ENCODE measurements at places on chromosomes 6 and 20. TPM values are rescaled to one million over a fixed set of nuclear protein-coding genes. Genes with fewer than 3 reads are reported as not detected.

DNA sequence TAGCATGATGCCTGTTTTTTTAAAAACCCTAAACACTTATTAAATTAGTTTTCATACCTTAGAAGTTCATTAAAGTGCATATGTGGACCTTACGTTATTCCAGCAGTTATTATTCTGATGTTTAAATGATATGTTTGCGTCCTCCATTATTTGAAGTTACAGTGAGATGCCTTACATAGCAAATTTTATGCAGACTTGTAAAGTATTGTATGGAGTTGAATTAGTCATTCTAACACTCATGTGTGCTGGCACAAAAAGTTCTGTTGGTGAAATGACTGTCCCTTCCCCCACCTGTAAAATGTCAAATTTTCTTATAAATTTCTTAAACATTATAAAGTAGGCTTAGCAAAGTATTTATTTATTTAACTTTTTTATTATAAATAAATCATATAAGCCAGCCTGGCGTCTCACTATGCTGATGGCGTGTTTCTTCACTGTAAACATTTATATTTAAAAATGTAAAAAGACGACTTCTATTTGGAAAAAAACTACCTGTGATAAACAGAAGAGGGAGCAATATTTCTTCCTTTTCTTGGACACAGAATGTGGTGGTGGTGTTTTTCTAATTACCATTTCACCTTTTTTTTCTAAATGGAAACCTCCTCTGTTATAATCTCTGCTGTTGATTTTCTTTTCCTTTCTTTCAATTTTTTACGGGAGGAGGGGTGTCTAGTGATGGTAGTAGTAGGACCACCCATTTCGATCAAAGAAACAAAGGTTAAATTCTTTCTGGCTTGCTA lies 155.4 kb downstream of the RFPL4B start:
- H3K36me3 ChIP-seq: no peaks in the 10 kb centered on the region
- no peak overlapping the region for H3K27ac ChIP-seq
- no peak overlapping the region for H3K4me3 ChIP-seq
- DNase-seq: peak; percentile 40
- H3K4me1 ChIP-seq: peaks cover 21% of the 10 kb centered on the region

Gene CST5
- not detected for total RNA-seq

Gene OR2B6
- total RNA-seq: 0.32 TPM

Gene CLVS2
- 89.6 TPM for total RNA-seq

DNA sequence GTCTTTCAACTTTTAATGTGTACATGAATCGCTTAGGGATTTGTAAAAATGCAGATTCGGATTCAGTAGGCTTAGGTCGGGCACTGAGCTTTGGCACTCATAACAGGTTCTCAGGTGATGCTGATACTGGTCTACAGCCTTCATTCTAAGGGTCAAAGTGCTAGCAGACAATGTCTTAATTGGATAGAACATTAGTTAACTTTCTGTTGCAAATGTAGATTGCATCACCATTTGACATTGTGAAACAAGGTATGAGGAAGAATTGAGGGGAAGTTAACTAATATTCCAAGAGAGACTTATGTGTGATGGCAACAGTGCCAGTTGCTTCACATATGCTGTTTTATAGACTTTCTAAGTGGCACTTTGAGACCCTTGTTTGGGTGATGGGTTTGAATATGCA lies 86.9 kb downstream of the MLIP start:
- H3K36me3 ChIP-seq: no peaks in the 10 kb centered on the region
- H3K27me3 ChIP-seq: no peaks in the 10 kb centered on the region
- H3K4me3 ChIP-seq: no peak overlapping the region
- H3K4me1 ChIP-seq: peaks cover 4% of the 10 kb centered on the region

- no peak for DNase-seq
- H3K36me3 ChIP-seq: no peaks in the 10 kb centered on the region
- H3K27me3 ChIP-seq: no peaks in the 10 kb centered on the region
- no peak overlapping the region for H3K4me3 ChIP-seq
- no peak overlapping the region for H3K27ac ChIP-seq
Observed at GRCh38 chr6:152135755-152136448, 328.4 kb downstream of the ESR1 start.

Gene COX4I2
- total RNA-seq: not detected

DNA sequence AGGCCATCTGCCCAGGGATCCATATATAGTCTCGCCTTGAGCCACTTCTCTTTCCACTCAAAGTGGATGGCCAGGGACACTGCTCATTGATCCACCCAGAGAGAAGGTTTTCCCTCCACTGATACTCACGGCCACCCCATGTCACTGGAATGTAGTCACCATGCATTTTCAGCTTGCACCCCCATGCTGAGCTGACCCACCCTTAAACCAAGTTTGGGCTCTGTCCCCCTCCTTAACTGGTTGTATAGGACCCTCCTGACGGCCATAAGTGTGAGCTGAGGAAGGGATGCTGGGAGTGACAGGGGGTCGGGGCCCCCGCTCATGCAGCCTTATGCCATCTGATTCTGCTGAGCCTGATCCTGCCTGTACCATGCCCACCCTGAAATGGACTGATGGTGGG lies 25.7 kb downstream of the SUMO4 start:
- H3K27ac ChIP-seq: no peak overlapping the region
- H3K4me3 ChIP-seq: no peak overlapping the region
- no peaks in the 10 kb centered on the region for H3K4me1 ChIP-seq
- no peak for DNase-seq

DNA sequence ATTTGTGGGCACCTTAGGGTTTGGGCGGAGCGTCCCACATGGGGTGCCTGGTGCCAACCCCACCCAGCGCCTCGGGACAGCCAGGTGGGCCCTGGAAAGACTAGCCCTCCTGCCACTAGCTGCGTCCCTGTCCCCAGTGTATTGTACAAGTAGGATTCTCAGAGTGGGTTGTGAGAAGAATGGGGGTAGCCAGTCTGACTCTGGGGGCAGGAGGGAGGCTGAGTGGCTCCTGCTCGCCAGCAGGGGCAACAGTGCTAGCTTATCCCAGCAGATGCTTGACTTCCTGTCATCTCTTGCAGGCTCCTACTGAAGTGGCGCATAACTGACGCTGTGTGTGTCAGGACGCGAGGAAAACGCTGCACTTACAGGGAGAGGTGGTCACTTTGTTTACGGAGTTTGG lies 9.3 kb downstream of the PSMA7 start:
- peak; percentile 33 for DNase-seq
- peaks cover 5% of the 10 kb centered on the region for H3K4me1 ChIP-seq
- peaks cover 97% of the 10 kb centered on the region for H3K36me3 ChIP-seq

DNA sequence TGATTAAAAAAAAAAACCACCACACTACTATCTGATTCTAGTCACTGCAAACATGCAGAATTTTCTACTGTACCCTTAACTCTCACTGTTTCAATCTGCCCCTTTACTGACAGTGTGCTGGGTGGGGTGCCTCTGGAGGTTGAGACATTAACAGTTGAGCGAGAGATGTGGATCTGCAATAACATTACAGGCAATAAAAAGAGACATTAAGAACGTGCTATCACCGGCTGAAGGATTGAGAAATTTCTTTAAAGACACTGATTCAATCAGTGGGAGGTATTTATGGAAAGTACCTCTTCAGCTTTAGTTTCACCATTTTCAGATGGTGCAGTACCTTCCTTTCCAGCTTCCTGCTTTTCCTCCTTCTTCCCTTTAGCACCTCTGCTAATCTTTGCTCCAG lies 32.5 kb downstream of the HMGN3 start:
- no peak overlapping the region for H3K27ac ChIP-seq
- no peak for DNase-seq
- H3K4me1 ChIP-seq: no peaks in the 10 kb centered on the region
- H3K4me3 ChIP-seq: no peak overlapping the region

DNA sequence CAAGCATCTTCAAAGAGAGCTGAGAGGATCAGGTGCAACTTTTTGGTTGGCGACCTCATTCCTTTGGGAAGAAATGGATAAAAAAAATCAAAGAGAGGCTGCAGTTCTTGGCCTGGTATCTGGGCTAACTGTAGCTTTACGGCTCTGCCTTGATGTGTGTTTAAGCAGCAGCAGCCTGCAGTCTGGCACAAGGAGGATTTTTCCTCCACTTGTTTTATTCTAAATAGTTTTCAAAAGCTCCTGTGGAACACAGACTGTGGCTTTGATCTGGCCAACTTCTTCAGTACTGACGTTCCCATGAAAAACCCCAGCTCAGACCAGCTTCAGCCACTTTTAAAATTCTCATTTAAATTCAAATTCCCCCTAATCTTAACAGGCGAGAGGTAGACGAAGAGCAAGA lies 137.3 kb downstream of the HDGFL1 start:
- DNase-seq: no peak
- no peaks in the 10 kb centered on the region for H3K36me3 ChIP-seq
- H3K4me3 ChIP-seq: no peak overlapping the region
- H3K27ac ChIP-seq: no peak overlapping the region

DNA sequence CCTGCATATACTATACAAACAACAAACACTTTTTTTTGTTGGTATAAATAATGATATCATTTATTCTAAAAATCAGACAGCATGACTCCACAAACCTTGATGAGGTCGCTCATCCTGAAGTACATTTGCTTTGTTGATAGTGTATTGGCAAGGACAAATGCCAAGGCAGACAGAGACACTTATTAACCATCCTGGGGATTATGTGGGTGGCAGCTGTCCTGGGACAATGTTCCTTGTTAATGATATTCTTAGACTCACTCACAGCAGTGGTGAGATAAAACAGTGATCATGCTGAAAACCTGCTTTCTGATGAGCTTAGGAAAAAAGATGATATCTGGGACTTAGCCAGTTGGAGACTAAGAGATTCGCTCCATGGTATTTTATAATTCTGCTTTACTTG lies 85.4 kb upstream of the OGFRL1 start:
- H3K4me1 ChIP-seq: peaks cover 2% of the 10 kb centered on the region
- no peak overlapping the region for H3K27ac ChIP-seq
- no peaks in the 10 kb centered on the region for H3K36me3 ChIP-seq
- H3K4me3 ChIP-seq: no peak overlapping the region

GRCh38 chr6:36716476-36717093 lies 19.0 kb downstream of the RAB44 start:
- no peaks in the 10 kb centered on the region for H3K27me3 ChIP-seq
- no peaks in the 10 kb centered on the region for H3K36me3 ChIP-seq
- H3K27ac ChIP-seq: no peak overlapping the region
- no peaks in the 10 kb centered on the region for H3K4me1 ChIP-seq
- no peak for DNase-seq

GRCh38 chr20:1576641-1577040 lies 19.1 kb upstream of the SIRPD start:
- DNase-seq: no peak
- H3K4me3 ChIP-seq: no peak overlapping the region
- H3K4me1 ChIP-seq: no peaks in the 10 kb centered on the region
- no peaks in the 10 kb centered on the region for H3K27me3 ChIP-seq
- H3K27ac ChIP-seq: no peak overlapping the region

Gene LY6G6F
- not detected for total RNA-seq

GRCh38 chr6:134406311-134406710 lies 88.4 kb upstream of the SGK1 start:
- H3K27me3 ChIP-seq: no peaks in the 10 kb centered on the region
- no peaks in the 10 kb centered on the region for H3K4me1 ChIP-seq
- no peak overlapping the region for H3K4me3 ChIP-seq
- no peak for DNase-seq
- H3K36me3 ChIP-seq: no peaks in the 10 kb centered on the region

DNA sequence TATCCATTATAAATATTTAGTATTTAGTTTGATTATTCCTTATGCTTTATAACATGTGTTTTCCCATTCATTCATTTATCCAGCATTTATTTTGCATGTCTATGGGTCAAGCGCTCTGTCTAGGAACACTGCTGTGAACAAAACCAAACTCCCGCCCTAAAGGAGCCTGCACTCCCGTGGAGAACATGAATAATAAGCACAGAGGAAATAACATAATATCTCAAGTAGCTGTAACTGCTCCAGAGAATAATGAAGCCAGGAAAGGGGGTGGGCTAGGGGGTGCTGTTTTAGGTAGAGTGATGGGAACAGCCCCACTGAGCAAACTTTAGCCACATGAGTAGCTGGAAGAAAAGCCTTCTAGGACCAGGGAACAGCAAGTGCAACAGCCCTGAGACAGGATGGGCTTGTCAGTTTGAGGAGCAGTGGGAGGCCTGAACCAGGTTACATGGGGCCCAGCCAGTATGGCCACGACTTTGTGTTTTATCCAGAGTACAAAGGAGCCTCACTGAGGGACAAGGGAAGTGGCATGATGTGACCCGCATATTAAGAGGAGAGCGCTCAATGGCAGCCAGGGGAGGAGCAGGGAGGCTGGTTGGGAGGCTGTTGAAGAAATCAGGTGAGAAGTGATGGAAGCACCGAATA lies 24.4 kb upstream of the PRND start:
- peaks cover 14% of the 10 kb centered on the region for H3K36me3 ChIP-seq
- H3K27me3 ChIP-seq: no peaks in the 10 kb centered on the region
- peak overlapping the region; percentile 21 for H3K27ac ChIP-seq
- no peak overlapping the region for H3K4me3 ChIP-seq

DNA sequence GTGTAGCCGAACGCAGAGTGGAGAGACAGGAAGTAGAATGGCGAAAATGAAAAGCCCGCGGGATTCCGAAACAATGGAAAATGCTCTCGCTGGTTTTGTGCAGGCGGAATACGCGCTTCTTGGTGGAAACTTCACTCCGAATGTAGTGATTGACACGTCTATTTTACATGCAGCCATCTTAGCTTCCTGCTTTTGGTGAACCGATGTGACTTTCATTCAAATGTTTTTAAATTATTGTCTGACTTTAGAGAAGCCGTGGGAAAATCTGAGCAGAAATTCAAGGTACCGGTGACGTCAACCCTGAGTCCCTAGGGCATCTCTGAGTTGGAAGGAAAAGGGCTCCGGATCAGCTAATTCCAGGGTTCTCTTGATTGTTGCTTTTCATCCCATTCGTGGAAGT lies 11.4 kb downstream of the GPX5 start:
- H3K4me3 ChIP-seq: peak overlapping the region; percentile 29
- H3K27me3 ChIP-seq: no peaks in the 10 kb centered on the region
- H3K36me3 ChIP-seq: no peaks in the 10 kb centered on the region
- H3K27ac ChIP-seq: no peak overlapping the region

DNA sequence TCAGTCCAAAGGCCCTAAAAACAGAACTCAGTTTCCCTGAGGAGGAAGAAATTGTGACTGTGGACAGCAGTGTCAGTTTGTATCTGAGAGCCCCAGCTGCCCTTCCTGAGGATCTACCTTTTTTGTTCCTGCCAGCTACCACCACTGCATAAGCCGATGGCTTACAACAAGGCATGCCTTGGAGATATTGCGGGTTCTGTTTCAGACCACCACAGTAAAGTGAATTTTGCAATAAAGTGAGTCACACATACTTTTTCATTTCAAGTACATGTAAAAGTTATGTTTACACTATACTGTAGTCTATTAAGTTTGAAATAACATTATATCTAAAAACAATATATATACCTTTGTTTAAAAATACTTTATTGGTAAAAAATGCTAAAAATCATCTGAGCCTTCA lies 9.6 kb upstream of the CST3 start:
- no peaks in the 10 kb centered on the region for H3K27me3 ChIP-seq
- H3K27ac ChIP-seq: no peak overlapping the region
- no peaks in the 10 kb centered on the region for H3K4me1 ChIP-seq

DNA sequence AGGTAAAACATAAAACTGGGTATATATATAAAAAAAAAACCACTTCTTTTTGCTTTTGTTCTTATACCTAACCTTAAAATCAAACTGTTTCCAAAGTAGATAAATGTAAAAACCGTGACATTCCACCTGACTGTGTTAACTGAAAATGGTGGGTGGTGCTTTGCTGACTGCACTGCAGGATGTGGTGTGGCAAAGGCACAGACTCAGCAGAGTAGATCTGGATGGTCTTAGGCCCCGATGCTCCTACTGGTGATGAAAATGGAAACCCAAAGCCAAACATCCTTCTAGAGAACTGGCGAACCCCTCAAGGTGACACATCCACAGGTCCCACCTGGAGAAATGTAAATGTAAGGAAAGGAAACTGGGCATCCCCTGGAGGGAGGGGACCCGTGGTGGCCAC lies 8.9 kb downstream of the TGIF2 start:
- peaks cover 53% of the 10 kb centered on the region for H3K36me3 ChIP-seq
- H3K4me3 ChIP-seq: no peak overlapping the region
- DNase-seq: no peak
- peaks cover 23% of the 10 kb centered on the region for H3K4me1 ChIP-seq
- no peaks in the 10 kb centered on the region for H3K27me3 ChIP-seq
- no peak overlapping the region for H3K27ac ChIP-seq
